ENCODE measurements at places on chromosomes 5 and 9.

DNA sequence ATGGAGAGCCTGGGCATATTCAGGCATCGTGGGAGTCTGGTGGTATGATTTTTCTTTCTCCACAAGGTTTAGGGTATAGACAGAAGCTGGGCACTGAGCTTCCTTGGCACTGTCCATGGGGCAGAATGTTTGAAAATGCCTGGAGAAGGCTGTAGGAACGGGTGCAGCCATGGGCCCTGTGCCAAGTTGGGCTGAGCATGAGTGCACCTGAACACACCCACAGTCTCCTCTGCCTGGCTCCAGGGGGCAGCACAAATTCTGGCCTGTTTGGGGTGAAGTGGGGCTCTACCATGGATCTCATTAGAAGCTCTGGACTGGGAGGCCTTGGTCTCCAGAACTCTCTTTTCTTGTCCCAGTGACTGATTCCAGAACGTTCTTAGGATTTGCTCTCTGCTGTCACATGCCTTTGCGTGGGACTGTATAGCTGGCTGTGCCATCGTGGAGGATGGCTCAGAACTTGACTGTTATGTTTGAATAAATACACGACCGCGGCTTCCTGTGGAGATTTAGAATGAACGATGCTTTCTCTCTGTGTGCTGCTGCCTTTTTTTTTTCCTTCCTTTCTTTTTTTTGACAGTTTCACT, 229.8 kb downstream of the FANCC start:
- DNase-seq = no peak

DNA sequence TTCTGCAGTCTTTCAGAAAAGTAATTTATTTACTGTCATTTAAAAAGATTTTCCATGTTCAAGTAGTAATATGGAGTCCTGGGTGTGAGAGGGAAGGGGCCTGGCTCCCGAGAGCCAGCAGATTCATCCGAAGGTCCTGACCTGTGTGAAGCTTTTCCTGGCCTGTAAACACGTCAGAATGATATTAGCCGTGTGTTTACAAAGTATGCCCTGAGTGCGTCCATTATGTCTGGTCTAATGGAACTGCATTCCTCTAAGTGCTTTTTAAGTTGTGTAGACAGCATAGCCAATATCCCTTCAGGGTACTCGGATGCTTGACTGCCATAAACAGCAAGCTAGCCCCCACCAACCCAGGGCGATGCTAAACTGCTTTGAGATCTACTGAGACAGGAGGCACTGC, 495.2 kb downstream of the AGTPBP1 start:
- no peak for DNase-seq

GRCh38 chr5:1288439-1289335, 6.2 kb downstream of the TERT start:
- DNase-seq = no peak

- no peak for DNase-seq
These were observed 81.9 kb downstream of the PTPN3 start for GRCh38 chr9:109416135-109416706.

GRCh38 chr9:81032831-81033230, 656.5 kb downstream of the TLE1 start:
- DNase-seq = no peak

GRCh38 chr9:2019723-2020122, 4.6 kb downstream of the SMARCA2 start:
- no peak for DNase-seq

- DNase-seq = no peak
These were observed 7.7 kb upstream of the VAV2 start for GRCh38 chr9:133999851-134000265.

All from dermis microvascular lymphatic vessel endothelial cell (primary cell).